ENCODE measurements at places on chromosomes 11 and 22.

DNA sequence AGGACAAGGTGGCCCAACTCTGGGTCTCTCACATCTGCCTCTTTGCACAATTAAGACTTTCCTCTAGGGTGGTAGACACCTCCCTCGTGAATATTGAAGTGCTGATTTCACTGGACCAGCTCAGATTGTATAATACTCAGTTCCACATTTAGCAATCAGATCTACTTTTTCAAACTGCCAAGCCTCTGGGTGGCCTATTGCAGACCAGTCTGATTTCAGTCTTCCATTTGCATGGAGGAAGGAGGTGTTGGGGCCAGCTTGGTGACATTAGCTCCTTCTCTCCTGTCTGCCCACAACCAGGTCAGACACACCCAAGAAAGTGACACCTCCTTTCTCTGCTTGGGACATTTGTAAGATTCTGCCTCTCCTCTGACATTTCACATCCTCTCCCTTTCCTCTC lies 78.2 kb downstream of the PPFIBP2 start:
- DNase-seq = no peak

DNA sequence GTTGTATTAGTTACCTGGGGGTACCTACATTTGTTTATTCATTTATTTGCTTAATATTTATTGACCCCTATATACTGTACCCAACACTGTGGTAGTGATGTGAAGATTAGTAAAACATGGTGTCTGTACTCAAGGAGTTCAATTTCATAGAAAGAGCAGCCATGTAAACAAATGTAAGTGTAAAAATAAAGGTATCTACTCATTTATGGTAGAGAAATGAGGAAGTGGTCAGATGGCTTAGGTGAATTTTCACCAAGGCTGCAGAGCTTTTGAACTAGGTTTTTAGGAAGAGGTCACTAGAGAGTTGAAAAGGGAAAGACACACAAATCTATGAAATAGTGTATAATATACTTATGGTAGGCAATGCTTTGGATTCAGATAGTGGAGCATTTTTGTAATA lies 11.1 kb downstream of the CTR9 start:
- no peak for DNase-seq

DNA sequence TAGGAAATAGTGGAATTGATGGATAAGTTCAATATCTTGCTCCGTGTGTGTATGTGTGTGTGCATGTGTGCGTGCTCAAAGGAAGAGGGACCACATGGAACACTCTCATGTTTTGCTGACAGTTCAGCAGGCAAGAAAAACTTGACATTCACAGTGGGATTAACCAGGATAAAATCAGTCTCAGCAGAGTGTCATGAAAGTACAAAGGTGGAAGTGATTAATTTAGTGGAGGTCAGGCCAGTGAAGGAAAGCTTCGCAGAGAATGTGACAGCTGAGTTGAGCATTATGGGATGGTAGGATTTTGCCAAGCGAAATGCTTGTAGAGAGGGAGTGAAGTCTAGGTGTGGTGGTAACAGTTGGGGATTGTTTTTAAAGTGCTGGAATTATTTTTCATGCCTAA lies 15.7 kb upstream of the FBXO3 start:
- DNase-seq = no peak

GRCh38 chr11:17740649-17741235 lies 6.2 kb downstream of the KCNC1 start:
- no peak for DNase-seq

GRCh38 chr11:26916805-26917204 lies 77.1 kb upstream of the FIBIN start:
- no peak for DNase-seq

DNA sequence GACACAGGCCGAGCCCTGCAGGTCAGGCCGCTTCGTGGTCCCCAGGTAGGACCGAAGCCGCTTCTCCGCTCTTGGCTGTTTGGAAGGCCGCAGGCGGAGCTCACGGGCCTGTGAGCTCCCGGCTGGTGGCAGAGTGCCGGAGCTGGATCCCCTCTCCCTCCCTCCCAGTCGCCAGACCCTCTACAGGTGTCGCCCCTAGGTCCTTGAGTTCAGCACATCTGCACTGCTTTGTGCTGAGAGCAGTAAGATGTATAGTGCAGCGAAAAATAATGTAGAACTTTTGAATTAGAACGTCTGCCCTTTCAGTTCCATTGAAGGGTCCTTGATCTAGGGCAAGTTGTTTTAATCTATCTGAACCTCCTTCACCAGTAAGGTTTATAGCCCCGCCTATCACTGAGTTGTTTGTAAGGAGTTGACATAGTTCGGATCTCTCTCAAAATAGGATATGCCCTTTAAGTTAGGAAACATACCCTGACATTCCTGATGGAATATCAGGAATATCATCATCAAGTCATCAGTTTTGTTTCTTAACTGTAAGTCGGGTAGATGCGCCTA lies 419 bp downstream of the ANKRD49 start:
- DNase-seq = no peak

DNA sequence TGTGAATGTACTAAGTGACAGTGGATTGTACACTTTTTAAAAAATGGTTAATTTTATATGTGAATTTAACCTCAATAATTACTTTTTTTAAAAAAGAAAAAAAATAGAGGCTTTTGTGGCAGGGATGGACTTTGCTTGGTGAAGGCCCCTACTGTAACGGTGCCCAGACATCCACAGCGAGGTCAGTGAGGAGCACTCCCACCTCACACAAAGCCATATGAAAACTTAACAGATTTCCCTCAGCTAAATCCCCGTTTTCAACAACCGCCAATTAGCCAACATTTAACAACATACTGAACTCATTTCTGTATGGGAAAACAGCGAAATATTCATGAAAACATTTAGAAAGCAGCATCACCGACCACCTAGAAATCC lies 642 bp upstream of the C11orf58 start:
- DNase-seq = no peak
